Breast epithelium (tissue), 4 donors: ENCODE measurements at places on chromosomes 5 and 9. TPM values are rescaled to one million over a fixed set of nuclear protein-coding genes. Genes with fewer than 3 reads are reported as not detected.

The AQP7 gene
- 38.3 TPM for total RNA-seq

The IL7R gene
- 26.1 TPM for total RNA-seq

DNA sequence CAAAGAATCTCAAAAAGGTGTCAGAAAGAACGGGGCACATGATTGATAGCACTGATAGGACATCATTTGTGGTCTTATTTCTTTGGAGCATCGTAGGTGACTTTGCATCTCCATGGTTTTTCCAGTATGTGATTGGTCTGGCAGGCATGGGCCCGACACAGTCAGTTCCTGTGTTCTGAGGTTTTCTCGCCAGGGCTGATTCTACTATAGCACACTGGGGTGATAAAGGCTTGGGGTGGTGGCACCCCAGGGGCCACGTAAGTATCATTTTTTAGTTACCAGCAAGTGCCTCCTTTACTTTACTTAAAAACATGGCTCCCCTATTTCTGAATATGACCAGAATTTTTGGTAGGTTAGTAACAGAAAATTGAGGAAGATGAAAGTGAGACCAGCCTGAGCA, 202.7 kb downstream of the RFK start:
- H3K36me3 ChIP-seq: no peaks in the 10 kb centered on the region
- no peaks in the 10 kb centered on the region for H3K4me1 ChIP-seq
- no peak overlapping the region for H3K4me3 ChIP-seq
- no peak overlapping the region for H3K27ac ChIP-seq

GRCh38 chr5:66174338-66174737, 30.2 kb downstream of the SREK1 start:
- H3K4me1 ChIP-seq: no peaks in the 10 kb centered on the region
- no peak for DNase-seq
- H3K4me3 ChIP-seq: no peak overlapping the region
- no peak overlapping the region for H3K27ac ChIP-seq
- H3K36me3 ChIP-seq: peaks cover 3% of the 10 kb centered on the region
- no peaks in the 10 kb centered on the region for H3K27me3 ChIP-seq
